SW 1271 (cell line): ENCODE measurements at places on chromosomes 1 and 21.
A peak's percentile ranks its signal among the peaks of the same experiment; 100 is the strongest.

DNA sequence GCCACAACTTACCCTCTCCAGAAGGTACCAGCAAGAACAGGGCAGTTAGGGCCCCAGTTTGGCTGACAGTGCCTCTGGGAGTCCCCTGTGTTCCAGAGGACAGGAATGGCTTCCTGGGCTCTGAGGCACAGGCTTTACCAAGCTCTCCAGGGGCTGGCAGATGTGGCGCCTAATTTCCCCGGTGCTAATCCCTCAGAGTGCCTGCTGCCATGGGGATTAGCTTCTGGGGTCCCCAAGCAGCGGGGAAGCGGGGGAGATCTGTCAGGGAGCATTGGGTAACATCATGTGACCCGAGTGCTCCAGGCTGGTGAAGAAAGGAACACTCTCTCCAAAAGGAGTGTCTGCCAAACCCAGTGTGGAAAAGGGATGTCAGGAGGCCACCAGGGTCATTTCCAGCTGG lies at the start of gene LACTBL1:
TSS of gene LACTBL1 (minus strand) at position 107 of the 400 bp plus-strand sequence. CDS start 550 bp downstream, outside the sequence.
- DNase-seq: no peak

- no peak for DNase-seq
Observed at GRCh38 chr1:3452866-3453175, 1.6 kb upstream of the ARHGEF16 start.

GRCh38 chr1:110519125-110519810 lies at the start of gene KCNA10:
Gene KCNA10, minus strand, starts transcription at chr1:110519175. Its CDS starts 388 bp downstream, at chr1:110518787.
- no peak for DNase-seq

DNA sequence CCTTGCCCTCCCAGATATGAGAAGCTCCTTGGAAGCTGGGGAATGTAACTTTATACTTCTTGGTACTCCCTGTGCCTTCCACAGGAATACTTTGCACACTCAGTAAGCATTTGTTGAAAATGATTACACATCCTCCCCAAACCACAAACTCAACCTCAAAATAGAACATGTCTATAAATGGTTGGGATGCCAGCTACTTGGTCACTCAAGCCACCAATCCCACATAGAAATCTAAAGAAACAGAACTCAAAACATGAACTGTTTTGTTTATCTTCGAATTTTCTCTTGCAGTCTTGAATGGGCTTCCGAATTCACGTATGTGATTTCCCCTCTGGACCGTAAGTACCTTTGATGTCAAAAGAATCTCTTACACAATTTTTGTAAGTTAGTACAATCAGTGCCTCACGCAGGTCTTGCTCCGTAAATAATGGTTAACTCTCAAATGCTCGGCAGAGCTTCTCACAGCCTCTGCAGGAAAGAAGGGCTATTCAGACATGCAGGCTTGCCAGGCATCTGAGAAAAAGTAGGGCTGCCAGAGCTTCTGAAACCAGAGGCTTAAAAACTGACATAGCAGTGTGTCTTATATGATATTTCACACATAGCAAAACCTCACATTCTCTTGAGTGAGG lies 26.9 kb downstream of the SORT1 start:
- peak; percentile 7 for DNase-seq

DNA sequence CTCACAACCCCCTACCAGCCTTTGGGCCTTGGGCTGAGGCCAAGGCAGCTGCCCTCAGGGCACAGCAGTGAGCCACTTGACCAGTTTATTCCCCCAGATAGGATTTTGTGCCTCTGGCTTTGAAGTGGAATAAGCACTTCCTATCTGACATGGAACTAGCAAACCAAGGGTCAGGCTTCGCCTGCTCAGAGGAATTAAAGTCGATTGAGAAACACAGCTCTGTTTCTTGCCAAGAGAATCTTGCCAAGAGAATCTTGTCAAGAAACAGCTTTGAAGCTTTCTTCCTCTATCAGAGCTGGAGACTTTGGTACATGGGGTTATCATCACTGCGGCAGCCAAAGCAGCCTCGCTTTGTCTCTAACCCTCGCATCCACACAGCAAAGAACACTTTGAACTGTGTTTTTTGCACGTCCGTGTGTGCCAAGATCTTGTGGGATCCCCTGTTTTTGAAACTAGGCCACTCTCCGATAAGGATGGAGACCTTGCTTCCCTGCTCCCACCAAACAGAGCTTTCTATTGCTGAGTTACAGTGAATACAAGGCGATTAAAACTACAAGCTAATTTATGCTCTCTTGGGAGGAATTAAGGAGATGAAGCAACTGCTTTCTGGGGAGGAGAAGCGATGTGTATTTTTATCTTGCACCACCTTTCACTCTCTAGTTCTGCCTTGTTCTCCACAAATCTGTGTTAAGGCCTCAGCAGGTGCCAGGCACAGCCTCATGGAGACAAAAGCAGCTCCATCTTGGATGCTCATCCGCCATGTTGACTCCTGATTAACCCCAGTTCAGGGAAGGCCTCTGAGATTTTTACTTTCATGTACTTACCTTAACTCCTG lies 67.3 kb downstream of the RHOU start:
- DNase-seq: no peak

- no peak for DNase-seq
Observed at GRCh38 chr1:196056966-196057365, 551.3 kb downstream of the KCNT2 start.

GRCh38 chr1:183604038-183604808 lies 14.0 kb upstream of the NCF2 start:
- DNase-seq: no peak

GRCh38 chr1:204852854-204853253 lies 17.8 kb upstream of the NFASC start:
- no peak for DNase-seq

GRCh38 chr1:65114322-65114721 lies 33.7 kb upstream of the AK4 start:
- no peak for DNase-seq

GRCh38 chr1:31943546-31944184 lies 5.5 kb upstream of the PTP4A2 start:
- no peak for DNase-seq

- DNase-seq: no peak
Observed at GRCh38 chr1:28233264-28233606, 406 bp upstream of the DNAJC8 start.

- DNase-seq: no peak
Observed at GRCh38 chr1:211909395-211909794, 78.8 kb upstream of the LPGAT1 start.

- DNase-seq: no peak
Observed at GRCh38 chr1:41503538-41504113, 19.1 kb upstream of the EDN2 start.

DNA sequence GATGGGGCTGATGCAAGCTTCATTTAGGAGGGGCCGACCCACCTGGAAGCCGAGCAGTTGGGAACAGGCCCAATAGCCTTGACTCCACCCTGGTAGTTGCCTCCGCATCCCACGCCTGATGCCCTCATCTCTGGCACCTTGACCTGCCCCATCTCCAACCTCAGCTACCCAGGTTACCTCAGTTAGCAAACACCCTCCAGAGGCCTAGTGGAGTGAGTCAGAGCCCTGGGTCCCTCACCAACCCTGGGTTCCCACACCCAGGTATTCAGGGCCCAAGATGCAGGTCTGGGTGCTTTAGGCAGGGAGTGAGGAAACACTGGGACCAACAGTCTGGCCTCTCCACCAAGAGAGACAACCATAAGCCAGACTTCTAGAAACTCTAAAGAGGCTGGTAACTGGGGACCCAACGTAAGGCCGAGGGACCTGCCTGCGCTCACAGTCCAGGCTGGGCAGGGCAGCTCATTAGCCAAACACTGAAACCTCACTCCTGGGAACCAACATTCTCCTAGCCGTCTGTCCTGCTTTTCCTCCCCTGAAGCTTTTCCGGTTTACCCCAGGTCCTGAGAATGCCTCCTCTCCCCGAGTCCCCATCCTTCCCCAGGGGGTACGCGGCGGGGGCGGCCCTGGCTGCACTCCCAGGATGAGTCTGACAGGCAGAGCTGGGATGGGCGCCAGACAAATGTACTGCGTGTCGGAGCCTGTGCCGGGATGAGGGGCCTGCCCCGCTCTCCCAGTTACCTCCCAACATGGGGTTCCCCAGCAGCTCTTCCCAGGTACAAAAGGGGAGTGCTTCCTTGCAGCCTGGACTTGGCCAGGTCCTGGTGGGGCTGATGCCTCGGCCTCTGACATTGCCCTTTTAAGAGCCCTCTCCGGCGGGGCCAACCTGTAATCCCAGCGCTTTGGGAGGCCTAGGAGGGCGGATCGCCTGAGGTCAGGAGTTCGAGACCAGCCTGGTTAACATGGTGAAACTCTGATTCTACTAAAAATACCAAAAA lies 8.9 kb upstream of the CELSR2 start:
- DNase-seq: no peak

DNA sequence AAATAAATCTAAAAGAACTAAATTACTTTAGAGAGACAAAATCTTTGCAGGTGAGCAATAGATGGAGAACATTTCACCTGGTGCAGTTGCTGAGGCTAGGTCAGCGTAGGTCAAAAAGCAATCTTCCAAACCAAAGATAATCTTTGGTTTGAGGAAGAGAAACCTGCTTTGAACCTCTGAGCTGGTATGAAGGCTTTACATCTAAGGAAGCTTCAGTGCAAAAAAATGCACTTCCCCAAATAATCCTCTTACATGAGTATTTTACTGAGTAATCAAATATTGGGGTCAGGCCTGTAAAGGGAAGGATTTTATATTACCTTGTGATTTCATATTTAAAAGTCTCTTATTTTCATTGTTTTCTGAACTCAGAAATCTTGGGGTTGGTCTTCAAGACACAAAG lies 223.6 kb downstream of the SRGAP2C start:
- no peak for DNase-seq

DNA sequence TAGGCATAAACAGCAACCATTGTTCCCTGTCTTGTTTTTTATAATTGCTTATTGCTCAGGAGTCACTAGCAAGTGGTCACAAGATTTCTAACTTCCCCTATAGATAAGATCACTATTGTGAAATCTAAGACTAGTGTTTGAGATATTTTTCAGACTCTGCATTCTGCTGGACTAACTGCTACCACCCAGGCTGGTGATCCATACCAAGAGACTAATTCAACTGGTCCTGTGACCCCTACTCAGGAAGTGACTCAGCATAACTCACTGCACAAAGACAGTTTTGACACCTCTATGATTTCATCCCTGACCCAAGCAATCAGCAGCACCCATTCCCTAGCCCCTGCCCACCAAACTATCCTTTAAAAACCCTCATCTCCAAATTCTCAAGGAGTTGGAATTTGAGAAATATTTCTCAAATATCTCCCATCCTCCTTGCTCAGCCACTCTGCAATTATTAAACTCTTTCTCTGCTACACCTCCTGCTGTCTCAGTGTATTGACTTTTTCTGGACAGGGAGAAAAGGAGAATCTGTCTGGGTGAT lies 52.7 kb downstream of the TRIM33 start:
- peak; percentile 8 for DNase-seq

DNA sequence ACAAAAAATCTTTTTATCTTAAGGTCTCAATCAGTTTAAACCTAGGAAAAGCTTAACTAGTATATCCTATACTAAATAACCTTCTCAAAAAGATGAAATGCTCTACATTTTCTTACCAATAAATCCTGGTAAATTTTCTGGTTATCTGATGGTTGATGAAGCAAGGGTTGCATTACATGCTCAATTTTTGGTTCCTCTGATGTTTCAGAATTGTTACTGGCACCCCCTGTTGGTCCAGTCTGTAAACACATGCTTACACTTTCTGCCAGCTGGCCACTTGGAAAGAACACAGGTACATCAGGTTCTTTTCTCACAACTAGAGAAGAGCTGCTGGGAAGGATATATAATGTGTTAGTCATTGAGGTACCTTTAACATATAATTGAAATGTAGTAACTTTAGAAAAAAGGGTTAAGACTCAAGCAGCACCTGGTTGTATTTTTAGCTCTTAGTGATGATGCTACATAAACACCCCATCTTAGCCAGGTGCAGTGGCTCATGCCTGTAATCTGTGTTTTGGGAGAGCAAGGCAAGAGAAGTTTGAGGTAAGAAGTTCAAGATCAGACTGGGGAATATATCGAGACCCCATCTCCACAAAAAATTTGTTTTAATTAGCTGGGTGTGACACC lies 30.9 kb upstream of the TAL1 start:
- no peak for DNase-seq

DNA sequence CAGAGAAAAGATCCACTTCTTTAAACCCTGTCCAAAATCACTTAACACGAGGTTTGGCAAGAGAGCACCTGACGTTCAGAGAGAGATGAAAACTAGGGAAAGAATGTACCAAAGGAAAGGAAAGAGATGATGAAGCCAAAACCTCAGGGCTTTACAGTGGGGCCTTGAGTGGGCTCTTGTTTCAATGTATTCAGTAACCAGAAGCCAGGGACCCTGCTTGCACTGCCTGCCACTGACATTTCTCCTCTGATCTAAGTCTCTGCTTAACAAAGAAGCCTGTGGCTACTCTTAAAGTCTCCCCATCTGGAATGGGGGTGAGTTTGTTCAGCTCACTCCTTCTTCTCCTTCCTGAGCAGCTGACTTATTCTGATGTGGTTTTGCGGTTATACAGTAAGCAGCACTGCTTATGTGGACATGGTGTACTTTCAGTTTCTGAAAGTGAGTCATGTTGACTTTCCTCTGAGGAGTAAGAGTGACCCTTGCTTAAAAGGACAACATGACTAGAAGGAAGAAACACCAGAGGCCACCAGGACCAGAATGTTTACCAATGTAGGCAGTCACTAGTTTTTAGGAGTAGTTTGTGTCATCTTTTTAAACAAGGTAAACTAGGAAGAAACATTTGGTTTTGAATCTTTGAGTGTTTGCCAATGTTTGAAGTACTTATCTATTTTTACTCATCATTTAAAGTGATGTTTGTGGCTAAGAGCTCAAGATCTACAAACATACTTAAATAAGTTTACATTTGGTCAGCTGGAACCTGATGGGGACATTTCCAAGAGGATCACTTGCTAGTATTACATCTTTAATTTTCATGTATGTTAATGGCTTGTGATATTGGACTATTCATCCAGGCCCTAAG lies 87.4 kb downstream of the FASLG start:
- peak; percentile 56 for DNase-seq

- DNase-seq: no peak
Observed at GRCh38 chr1:99279525-99279924, 15.2 kb downstream of the PLPPR4 start.

- no peak for DNase-seq
Observed at GRCh38 chr1:116308276-116308675, 64.8 kb upstream of the ATP1A1 start.

- no peak for DNase-seq
Observed at GRCh38 chr1:109770331-109771095, 6.8 kb upstream of the EPS8L3 start.

- DNase-seq: no peak
Observed at GRCh38 chr1:202234331-202235002, 40.9 kb downstream of the LGR6 start.

DNA sequence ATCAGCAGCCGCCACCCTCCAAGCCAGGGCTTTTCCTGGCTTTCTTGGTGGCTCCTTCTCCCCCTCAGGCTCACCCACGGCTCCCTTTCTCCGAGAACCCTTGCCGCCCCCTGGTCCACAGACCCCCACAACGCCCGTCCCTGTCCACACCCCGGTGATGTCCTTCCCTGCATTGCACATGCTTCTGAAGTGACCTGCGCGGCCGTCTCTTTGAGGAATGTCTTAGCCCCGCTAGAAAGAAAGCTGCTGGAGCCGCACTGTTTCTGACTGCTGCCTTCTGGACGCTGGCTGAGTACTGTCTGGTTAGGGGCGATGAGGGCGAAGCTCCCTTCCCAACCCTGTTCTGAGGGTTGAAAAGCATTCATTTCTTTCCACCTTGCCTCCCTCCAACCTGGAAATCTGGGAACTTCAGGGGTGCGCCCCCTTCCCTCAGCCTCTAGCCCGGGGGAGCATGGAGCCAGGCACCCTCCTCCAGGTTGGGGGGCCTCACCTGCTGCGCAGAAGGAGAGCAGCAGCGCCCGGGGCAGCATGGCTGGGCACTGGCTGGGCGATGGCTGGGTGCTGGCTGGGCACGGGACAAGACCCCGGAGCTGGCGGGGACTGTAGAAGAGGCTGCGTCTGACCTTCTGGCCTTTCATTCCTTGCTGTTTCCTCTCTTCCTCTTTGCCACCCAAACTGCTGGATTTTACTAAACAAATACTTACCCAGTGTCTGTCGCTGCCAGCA lies at the start of gene CLEC20A:
TSS of gene CLEC20A (minus strand) at position 555 of the 726 bp plus-strand sequence. CDS start at position 530, 25 bp downstream.
- DNase-seq: no peak
